Caco-2 (cell line): ENCODE measurements at places on chromosomes 6 and 20.

- no peak for DNase-seq
- H3K4me1 ChIP-seq, result no peaks in the 10 kb centered on the region
- no peak overlapping the region for H3K27ac ChIP-seq
Measured at GRCh38 chr6:138034229-138034628, 73.0 kb downstream of the PERP start.

GRCh38 chr6:149459761-149460160, 25.1 kb downstream of the ZC3H12D start:
- no peak for DNase-seq
- no peaks in the 10 kb centered on the region for H3K36me3 ChIP-seq
- no peaks in the 10 kb centered on the region for H3K27me3 ChIP-seq
- no peak overlapping the region for H3K27ac ChIP-seq
- H3K4me1 ChIP-seq, result no peaks in the 10 kb centered on the region
- H3K4me3 ChIP-seq, result no peak overlapping the region

GRCh38 chr20:12383821-12384220, 466.1 kb downstream of the BTBD3 start:
- no peak overlapping the region for H3K27ac ChIP-seq
- H3K36me3 ChIP-seq, result no peaks in the 10 kb centered on the region
- no peak overlapping the region for H3K4me3 ChIP-seq
- no peaks in the 10 kb centered on the region for H3K4me1 ChIP-seq
- no peaks in the 10 kb centered on the region for H3K27me3 ChIP-seq
- no peak for DNase-seq

- no peaks in the 10 kb centered on the region; the same call in 1 of the 2 replicates for H3K27me3 ChIP-seq
- H3K27ac ChIP-seq, result no peak overlapping the region
- no peaks in the 10 kb centered on the region for H3K36me3 ChIP-seq
- no peaks in the 10 kb centered on the region for H3K4me1 ChIP-seq
- H3K4me3 ChIP-seq, result no peak overlapping the region
Measured at GRCh38 chr6:73923905-73924485, 228.0 kb downstream of the CD109 start.

DNA sequence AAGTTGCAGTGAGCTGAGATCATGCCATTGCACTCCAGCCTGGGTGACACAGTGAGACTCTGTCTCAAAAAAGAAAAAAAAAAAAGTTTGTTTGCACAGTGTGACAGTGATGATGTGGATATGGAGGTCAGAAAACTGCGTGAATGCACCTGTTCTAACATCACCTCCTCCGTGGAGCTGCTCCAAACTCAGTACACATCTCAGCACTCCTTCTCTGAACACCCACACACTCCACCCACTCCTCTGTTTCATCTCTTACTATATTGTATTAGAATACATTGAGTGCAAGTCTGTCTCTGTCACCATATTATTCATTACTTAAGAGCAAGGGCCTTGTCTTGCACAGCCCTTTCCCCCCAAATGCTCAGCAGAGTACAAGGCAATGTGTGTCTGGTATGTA, 51.5 kb upstream of the ENPP4 start:
- H3K4me3 ChIP-seq, result no peak overlapping the region
- no peak for DNase-seq
- H3K4me1 ChIP-seq, result no peaks in the 10 kb centered on the region; the same call in 1 of the 2 replicates
- no peak overlapping the region for H3K27ac ChIP-seq
- no peaks in the 10 kb centered on the region for H3K27me3 ChIP-seq

GRCh38 chr6:33820243-33820642, 16.4 kb upstream of the MLN start:
- peaks cover 6% of the 10 kb centered on the region; the same call in 1 of the 2 replicates for H3K4me1 ChIP-seq
- H3K27me3 ChIP-seq, result no peaks in the 10 kb centered on the region
- no peak for DNase-seq
- no peaks in the 10 kb centered on the region for H3K36me3 ChIP-seq

DNA sequence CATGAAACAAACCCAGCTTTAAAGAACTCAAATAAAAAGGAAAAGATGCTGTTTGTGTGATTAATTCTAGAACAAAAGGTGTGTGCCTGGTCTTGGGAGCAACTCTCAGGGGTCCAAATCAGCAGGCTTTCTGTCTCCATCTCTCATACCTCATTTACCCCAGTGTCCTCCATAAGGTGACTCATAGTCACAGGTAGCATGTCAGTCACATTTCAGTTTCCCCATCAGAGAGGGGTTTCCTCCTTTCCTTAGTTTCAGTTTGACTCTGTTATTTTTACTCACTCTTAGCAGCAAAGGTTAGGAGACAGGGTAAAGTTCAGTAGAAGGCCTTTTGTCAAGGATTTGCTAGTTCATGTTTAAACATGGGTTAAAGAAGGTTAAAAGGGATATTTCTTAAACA, 46.2 kb downstream of the OGFRL1 start:
- no peaks in the 10 kb centered on the region for H3K36me3 ChIP-seq
- no peak overlapping the region for H3K4me3 ChIP-seq
- no peaks in the 10 kb centered on the region for H3K4me1 ChIP-seq
- DNase-seq, result no peak

DNA sequence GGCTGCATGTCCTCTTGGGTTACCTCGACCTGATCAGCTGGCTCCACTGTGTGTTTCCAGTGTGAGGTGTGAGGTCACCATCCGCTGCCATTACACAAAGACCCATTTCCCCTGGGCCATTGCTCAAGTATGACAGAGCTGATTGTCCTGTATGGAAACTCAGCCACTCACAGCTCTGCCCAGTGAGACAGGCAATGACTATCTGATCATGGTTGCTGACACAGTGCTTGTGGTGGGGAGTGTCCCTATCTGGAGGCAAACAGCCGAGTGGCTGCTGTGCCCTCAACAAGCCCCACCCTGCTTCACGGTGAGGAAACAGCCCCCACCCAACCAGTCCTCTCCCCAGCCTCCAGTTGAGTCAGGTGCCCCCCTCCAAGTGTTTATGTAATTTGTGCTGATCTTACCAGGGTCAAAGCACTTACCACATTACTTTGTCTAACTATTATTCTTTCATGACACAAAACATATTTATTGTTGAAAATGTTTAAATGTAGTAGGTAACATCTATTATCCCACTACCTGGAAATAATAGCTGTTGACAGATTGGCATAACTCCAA, 11.7 kb upstream of the MAPK13 start:
- DNase-seq, result no peak
- H3K27me3 ChIP-seq, result no peaks in the 10 kb centered on the region
- H3K27ac ChIP-seq, result no peak overlapping the region
- H3K4me3 ChIP-seq, result no peak overlapping the region
- H3K36me3 ChIP-seq, result no peaks in the 10 kb centered on the region

- H3K27ac ChIP-seq, result no peak overlapping the region
- H3K27me3 ChIP-seq, result no peaks in the 10 kb centered on the region
- DNase-seq, result no peak
- no peak overlapping the region for H3K4me3 ChIP-seq
- H3K4me1 ChIP-seq, result no peaks in the 10 kb centered on the region
Measured at GRCh38 chr6:152085451-152085921, 278.0 kb downstream of the ESR1 start.

DNA sequence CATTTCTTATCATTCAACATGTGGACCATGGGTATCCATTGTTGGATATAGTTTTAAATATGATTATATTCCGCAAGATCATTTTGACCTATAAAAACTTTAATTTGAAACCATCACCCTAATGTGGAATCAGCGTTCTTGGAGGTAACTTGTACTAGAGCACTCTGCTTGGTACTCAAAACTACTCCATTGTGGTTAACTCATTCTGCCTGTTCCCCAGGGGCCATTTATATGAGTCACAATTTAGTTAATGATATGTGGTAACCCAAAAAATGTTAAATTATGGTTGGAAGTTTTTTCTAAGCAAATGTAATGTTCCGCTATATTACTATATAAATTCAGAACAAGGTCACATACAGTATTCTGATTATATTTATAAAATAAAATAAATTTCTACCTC, 109.3 kb downstream of the TRDN start:
- H3K27me3 ChIP-seq, result no peaks in the 10 kb centered on the region
- DNase-seq, result no peak
- no peak overlapping the region for H3K4me3 ChIP-seq
- H3K4me1 ChIP-seq, result no peaks in the 10 kb centered on the region

- no peaks in the 10 kb centered on the region; the same call in 1 of the 2 replicates for H3K4me1 ChIP-seq
- DNase-seq, result no peak
- H3K36me3 ChIP-seq, result no peaks in the 10 kb centered on the region
- no peak overlapping the region for H3K4me3 ChIP-seq
Measured at GRCh38 chr6:15927531-15928225, 201.2 kb upstream of the MYLIP start.

GRCh38 chr6:123022975-123023374, 26.9 kb downstream of the CLVS2 start:
- H3K4me1 ChIP-seq, result no peaks in the 10 kb centered on the region
- no peak for DNase-seq
- H3K4me3 ChIP-seq, result no peak overlapping the region
- H3K27ac ChIP-seq, result no peak overlapping the region

DNA sequence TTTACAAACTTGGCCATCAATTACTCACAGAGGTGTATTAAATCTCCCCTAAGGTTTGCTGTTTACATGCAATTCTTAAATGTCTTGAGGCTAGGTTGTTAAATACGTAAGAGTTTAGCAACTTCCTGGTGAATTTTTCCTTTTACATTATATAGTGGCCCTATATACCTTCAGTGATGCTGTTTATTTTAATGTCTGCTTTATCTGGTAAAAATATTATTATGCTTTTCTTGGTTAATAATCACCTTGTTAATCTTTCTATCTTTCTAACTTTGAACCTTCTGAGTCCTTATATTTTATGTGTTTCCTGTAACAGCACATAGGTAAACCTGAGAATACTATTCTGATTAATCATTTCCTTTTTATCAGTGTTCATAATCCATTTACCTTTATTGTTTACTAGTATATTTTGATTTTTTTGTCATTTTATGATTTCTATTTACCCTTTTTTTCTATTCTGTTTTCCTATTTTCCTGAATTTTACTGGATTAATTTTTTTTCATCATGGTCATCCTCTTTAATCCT, 57.9 kb downstream of the TP53INP2 start:
- no peaks in the 10 kb centered on the region for H3K27me3 ChIP-seq
- no peak overlapping the region for H3K4me3 ChIP-seq
- no peaks in the 10 kb centered on the region for H3K4me1 ChIP-seq
- H3K36me3 ChIP-seq, result peaks cover 5% of the 10 kb centered on the region
- DNase-seq, result no peak

DNA sequence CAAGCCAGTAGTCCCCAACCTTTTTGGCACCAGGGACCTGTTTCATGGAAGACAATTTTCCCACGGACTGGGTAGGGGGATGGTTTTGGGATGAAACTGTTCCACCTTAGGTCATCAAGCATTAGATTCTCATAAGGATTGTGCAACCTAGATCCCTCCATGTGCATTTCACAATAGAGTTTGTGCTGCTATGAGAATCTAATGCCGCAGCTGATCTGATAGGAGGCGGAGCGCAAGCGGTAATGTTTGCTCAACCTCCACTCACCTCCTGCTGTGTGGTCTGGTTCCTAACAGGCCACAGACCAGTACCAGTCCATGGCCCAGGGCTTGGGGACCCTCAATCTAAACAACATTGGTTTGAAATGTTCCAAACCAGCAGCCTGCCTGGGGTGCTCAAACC, 137.0 kb upstream of the STXBP5 start:
- 0 out of 2 replicates have a peak, but pooled peaks cover 7% of the 10 kb centered on the region for H3K4me1 ChIP-seq
- H3K36me3 ChIP-seq, result no peaks in the 10 kb centered on the region
- H3K27me3 ChIP-seq, result no peaks in the 10 kb centered on the region
- no peak overlapping the region for H3K4me3 ChIP-seq
- DNase-seq, result no peak
- no peak overlapping the region for H3K27ac ChIP-seq

DNA sequence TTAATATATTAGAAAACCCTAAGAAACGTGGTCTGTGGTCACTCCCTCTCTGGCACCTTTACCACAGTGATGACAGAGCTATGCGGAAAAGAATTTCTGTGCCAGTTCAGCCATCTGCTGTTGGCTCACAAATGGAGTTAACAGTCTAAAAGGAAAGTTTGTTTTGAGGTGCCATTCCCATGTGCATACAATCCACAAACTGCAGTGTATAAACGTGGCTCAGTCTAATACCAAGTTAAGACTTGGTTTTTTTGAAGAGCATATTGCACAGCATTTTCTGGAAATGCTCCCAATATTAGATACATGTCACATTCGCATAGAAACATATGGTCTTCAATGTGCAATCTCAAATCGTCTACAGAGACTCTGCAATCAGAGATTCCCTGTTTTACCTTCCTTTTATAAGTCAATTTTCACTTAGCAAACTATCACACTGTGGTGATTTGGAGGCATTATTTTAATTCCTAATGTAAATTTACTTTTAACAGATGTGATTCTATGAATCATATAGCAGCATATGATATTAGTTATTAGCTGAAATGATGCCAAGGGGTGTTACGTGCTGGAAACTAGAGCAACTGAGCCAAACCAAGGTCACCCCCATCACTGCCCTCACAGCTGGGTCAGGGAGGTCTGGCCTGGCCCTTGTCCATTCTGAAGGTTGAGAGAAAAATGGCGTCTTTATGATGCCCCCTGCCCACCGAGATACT, 383.5 kb downstream of the PRKN start:
- no peak overlapping the region for H3K27ac ChIP-seq
- no peak overlapping the region for H3K4me3 ChIP-seq
- H3K27me3 ChIP-seq, result no peaks in the 10 kb centered on the region
- no peak for DNase-seq
- H3K36me3 ChIP-seq, result no peaks in the 10 kb centered on the region

DNA sequence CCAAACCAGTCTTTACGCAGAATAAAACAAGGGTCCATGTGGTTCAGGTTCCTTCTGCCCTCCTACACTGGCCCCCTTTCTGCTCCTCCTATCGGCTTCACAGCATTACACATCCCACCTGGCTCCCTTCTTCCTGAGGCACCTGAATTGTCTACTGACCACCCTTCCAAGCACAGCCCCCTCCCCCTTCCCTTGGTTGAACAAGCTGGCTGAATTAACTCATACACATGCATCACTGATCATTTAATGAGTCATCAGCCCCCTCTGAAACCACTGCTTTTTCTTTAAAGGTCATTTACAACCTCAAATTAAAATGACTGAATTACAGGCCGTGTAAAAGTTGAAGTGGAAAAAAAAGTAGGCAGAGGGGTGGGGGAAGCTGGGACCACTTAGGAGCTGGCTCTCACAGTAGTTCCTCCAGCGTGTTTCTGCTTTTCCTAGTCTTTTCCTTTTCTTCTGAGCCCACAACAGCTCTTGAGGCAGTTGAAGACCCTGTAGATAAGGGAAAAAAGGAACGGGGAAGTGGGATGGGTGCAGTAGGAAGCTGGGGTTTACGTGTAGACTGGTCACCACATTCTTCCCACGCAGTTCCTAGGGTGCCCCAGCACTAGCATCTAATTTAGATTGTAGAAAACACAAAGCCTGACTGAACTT, 67.6 kb downstream of the FYN start:
- no peak overlapping the region for H3K27ac ChIP-seq
- H3K27me3 ChIP-seq, result no peaks in the 10 kb centered on the region
- DNase-seq, result no peak
- H3K36me3 ChIP-seq, result no peaks in the 10 kb centered on the region
- no peaks in the 10 kb centered on the region for H3K4me1 ChIP-seq

DNA sequence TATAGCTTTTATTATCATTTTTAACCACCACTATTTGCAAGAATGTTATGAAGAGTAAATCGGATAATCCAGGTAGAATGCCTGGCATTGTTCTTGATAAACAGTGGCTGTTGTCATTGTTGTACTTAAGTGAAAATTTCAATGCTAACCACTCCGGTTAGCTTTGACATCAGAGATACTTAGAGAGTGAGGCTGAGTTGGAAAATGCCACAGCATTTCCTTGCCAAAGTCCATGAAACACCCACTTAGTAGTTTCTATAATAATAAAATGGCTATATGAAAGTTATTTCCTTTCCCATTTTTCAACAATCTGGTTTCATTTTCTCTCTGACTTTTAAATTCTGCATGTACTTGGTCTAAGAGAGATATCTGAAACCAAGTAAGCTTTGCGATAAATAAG, 132.0 kb downstream of the CDK19 start:
- DNase-seq, result no peak
- peaks cover 14% of the 10 kb centered on the region for H3K4me1 ChIP-seq
- no peak overlapping the region for H3K27ac ChIP-seq
- H3K4me3 ChIP-seq, result no peak overlapping the region
- H3K27me3 ChIP-seq, result no peaks in the 10 kb centered on the region
